ENCODE measurements at places on chromosomes 2 and 18. TPM values are rescaled to one million over a fixed set of nuclear protein-coding genes. Genes with fewer than 3 reads are reported as not detected.

ASXL2 gene
- total RNA-seq: 5.0 TPM

NBEAL1 gene
- 25.6 TPM for total RNA-seq

DTNA gene
- total RNA-seq: 0.26 TPM

GBX2 gene
- 0.52 TPM for total RNA-seq

SCN9A gene
- 0.54 TPM for total RNA-seq

SLC16A14 gene
- total RNA-seq: 0.09 TPM

OR6B2 gene
- total RNA-seq: not detected

SH3BP4 gene
- total RNA-seq: 17.4 TPM

SH2D6 gene
- 0.11 TPM for total RNA-seq

STEAP3 gene
- 6.6 TPM for total RNA-seq

MEP1B gene
- total RNA-seq: 0.09 TPM

SRSF7 gene
- total RNA-seq: 120 TPM

TRMT61B gene
- total RNA-seq: 9.4 TPM

USP14 gene
- 16.6 TPM for total RNA-seq

L3MBTL4 gene
- total RNA-seq: 8.8 TPM

CHCHD5 gene
- 5.6 TPM for total RNA-seq

SPEG gene
- total RNA-seq: not detected

IL1RL1 gene
- total RNA-seq: under 0.01 TPM

DSC2 gene
- 0.09 TPM for total RNA-seq

PTPN2 gene
- total RNA-seq: 20.8 TPM

LINC00305 gene
- total RNA-seq: not detected

EMILIN1 gene
- 34.8 TPM for total RNA-seq
